ENCODE measurements at places on chromosomes 4 and X. TPM values are rescaled to one million over a fixed set of nuclear protein-coding genes. Genes with fewer than 3 reads are reported as not detected.

HTN3 gene
- not detected for total RNA-seq

KCTD8 gene
- 0.41 TPM for total RNA-seq

LRPAP1 gene
- total RNA-seq: 117 TPM

MAGEC2 gene
- total RNA-seq: not detected

SLC34A2 gene
- total RNA-seq: 10.7 TPM

SH3BGRL gene
- 72.4 TPM for total RNA-seq

GABRA4 gene
- total RNA-seq: 0.21 TPM

NSUN7 gene
- total RNA-seq: 3.5 TPM

PPP1R2C gene
- not detected for total RNA-seq

NPY2R gene
- total RNA-seq: 0.41 TPM

AMTN gene
- total RNA-seq: not detected

CXCL3 gene
- total RNA-seq: 1.4 TPM

F8 gene
- 7.3 TPM for total RNA-seq

AFAP1 gene
- total RNA-seq: 36.4 TPM

- no peak for DNase-seq
These were observed 134.7 kb upstream of the MAMLD1 start for GRCh38 chrX:150228431-150228830.

GRCh38 chrX:8743126-8743732, 11.3 kb upstream of the ANOS1 start:
- peak; percentile 37 for DNase-seq

DNA sequence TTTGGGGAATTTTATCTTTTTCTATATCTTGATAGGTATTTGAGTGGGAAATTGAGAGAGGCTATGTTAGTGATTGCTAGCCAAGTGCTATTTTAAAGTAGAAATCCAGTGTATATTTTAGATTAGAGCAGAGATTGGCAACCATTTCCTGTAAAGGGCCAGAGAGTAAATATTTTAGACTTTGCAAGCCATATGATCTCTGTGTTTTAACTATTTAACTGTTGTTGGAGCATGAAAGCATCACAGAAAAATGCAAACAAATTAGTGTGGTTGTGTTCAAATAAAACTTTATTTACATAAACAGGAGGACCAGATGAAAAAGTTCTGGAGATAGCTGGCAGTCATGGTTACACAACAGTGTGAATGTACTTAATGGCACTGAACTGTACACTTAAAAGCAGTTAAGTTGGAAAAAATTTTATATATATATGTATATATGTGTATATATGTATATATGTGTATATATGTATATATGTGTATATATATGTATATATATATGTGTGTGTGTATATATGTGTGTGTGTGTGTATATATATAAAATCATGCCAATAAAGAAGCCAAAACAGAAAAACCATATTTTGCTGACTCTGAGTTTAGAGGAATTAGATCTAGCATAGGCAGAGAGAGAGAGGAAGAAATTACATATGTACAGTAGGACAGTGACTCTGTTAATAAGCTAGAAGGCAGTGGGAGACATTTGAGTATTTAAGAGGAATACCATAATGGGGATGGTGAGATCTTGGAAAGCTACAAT, 83.4 kb downstream of the TMEM164 start:
- DNase-seq: no peak

- DNase-seq: no peak
These were observed 116.6 kb downstream of the CPZ start for GRCh38 chr4:8709050-8709728.

- no peak for DNase-seq
These were observed 35.5 kb downstream of the CCNI start for GRCh38 chr4:77040270-77040669.

DNA sequence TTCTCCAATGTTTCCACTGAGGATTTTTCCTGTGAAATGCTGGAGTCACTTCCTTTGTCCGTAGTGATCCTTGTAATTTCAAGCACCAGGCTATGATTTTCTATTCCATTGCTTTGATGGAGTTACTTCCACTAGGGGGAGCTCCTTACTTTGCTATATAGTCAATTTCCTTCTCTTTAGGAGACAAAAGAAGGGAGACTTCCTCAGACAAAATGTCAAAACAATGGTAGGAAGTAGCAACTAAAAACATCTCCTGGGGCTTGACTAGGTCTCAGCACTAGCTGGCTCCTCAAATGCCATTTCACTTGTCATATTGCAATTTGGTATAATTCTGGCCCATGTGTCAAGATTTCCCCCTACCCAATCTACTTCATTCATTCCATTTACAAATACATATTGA, 24.1 kb downstream of the ZCCHC12 start:
- DNase-seq: peak; percentile 78

GRCh38 chr4:108744307-108744706, 18.5 kb downstream of the ETNPPL start:
- DNase-seq: no peak

DNA sequence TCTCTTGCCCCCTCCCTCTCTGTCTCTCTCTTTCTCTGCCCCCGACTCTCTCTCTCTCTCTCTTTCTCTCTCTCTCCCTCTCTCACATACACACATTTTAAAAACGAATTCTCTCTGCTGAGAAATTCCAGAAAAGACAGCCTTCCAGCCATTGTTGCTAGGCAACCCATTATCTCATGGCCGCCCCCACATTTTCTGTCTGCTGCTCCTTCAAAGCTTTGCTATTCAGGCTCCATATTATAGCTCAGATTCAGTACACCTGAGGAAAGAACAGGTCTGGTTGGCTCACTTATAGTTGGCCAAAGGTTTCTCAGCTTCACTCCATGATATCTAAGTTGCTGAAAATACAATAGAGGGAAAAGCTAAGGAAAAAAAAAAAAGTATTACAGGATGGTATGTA, 174.4 kb upstream of the RADX start:
- peak; percentile 17 for DNase-seq

GRCh38 chr4:17008834-17009345, 110.4 kb upstream of the LDB2 start:
- no peak for DNase-seq

- no peak for DNase-seq
These were observed 26.2 kb downstream of the DLG3 start for GRCh38 chrX:70470850-70471289.

- DNase-seq: peak; percentile 40
These were observed 123.2 kb upstream of the NAP1L5 start for GRCh38 chr4:88820698-88821415.

GRCh38 chrX:148380650-148381561, 119.5 kb upstream of the AFF2 start:
- peak; percentile 0 for DNase-seq

DNA sequence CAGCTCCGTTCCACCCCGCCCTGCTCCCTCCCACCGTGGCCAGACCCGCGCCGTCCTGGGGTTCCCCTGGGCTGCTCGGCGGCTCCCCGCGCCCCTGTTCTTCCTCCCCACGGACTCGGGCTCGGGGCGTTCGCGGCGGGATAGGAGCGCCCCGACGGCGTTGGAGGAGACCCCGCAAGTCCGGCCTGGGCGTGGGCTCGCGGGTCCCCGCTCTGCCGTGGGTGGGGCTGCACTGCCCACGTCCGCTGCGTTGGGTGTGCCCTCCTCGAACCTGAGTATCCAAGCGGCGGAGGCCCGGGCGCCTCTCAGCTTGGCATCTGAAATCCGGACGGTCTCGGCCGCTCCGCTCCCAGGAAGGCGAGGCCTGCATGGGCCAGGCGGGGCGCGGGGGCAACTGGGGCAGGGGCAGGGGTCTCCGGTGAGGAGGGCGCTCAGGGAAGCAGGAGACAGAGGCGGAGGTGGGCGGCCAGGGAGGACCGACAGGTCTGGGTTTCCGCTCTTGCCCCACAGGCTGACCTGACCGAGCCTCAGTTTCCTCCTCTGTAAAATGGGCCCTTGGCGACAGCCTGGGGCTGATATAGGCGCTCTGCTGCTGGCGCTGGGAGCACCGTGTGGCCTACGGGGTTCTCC, 12.0 kb upstream of the NAT8L start:
- no peak for DNase-seq

- DNase-seq: no peak
These were observed 104.9 kb upstream of the CENPE start for GRCh38 chr4:103303011-103303410.

DNA sequence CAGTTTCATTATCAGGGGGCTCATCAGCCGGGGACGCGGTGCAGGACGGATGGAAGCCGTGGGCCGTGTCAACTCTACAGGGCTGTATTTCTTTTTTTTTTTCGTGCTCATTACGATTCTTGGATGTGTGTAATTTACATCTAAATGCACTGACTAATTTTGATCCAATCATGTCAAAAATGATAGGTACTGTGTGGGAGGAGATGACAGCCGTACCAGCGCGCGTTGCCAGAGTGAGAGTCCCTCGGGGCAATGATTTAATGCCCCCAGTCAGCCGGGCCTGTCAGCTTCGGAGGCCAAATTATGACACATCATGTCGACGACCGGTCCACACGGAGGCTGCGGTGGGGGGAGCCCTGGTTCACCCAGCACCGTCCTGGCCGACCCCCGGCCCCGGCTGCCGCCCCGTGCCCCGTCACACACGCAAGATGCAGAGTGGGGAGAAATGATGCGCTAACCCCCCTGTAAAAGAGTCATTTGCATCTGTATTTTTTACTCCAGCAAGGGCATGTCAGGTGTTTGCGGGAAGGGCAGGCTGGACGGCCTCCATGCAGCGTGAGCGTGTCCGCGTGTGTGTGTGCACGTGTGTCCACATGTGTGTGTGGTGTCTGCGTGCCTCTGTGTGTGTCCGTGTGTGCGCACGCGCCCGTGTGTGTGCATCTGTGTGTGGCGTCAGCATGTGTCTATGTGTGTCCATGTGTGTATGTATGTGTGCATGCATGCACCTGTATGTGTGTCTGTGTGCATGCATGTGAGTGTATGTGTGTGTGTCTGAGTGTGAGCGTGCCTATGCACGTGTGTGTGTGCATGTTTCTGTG, 74.3 kb upstream of the PPP2R3B start:
- DNase-seq: no peak

DNA sequence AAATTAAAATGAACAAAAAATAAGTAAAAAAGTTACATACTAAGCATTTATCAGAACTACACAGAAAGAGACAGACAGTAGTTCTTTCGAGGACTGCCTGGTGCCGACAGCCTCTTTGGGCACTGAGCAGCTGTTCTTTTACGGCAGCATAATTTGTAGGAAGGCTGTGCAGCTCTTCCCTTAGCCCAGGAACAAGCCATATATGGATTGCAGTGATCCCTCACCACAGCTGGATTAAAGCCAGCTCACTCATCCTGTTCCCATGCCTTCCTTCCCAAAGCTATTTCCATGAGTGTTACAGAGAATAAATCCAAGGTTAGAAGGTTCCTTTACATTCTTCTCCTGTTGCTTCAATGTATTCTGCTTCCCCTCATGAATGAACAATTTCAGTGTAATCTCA, 71.7 kb downstream of the DDX60L start:
- peak; percentile 92 for DNase-seq

DNA sequence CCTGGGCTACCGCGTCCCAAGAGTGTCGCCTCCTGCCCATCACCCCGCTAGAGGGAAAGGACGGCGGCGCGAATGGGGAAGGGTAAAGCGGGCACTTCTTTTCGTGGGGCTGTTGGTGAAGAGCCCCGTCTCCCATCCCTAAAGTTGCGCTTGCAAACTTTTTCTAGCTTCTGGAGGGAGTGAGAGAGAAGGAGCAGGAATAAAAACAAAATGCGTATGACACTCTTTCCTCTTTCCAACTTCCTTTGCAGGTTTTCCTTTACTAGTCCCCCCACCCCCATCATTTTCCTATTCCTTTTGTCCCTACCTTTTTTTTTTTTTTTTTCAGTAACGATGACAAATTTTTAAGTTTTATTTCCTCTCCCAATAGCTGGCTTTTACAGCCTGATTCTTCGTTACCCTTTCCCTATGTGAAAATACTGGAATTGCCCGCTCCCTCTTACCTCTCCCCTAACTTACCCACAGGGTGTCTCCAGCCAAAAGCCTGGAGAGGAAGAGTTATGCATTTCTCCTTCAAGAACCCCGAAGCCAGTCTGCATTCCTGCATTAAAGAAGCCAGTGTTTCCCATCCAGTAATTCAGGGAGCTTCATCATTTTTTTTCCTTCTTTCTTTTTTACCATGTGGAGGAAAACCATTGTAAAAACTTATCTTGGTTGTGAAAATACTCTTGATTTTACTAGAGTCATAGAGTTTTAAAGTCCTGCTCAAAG, 613 bp upstream of the ARSJ start:
- DNase-seq: no peak

DNA sequence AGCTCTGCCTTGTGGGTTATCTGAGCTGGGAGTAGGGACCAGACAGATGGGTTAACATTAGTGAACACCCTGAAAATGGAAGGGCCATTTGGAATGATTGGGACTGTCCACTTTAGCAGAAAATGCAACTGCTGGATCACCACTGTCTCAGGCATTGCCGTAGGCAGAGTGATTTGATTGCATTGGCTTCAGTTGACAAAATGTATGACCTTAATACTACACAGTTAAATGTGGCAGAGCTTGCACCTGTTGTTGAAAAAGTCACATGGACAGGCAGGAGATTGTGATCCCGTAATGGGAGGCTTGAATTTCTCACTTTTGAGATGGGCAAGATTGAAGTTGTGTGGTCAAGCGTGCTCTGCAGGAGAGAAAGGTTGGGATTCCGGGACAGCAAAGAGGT, 166.5 kb upstream of the PUDP start:
- DNase-seq: peak; percentile 7

DNA sequence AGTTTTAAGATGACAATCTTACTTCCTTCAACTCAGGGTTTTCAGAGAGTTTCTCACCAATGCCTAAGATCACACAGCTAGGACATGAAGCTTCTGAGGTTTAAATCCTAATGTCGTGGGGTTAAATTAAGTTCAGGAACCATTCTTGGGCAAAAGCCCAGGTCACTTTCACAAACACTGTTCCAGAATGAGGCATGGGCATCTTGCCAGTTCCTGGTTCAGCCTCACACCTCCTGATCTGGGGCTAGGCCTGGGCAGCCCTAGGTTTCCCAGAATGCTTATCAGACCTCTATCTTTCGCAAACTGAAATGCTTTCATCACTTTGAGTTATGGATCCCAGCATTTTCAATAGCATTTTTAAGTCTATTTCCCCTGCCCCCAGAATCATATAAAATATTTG, 224.8 kb upstream of the EDA2R start:
- no peak for DNase-seq
